ENCODE measurements at places on chromosomes 11 and 22. TPM values are rescaled to one million over a fixed set of nuclear protein-coding genes. Genes with fewer than 3 reads are reported as not detected.

CDC42BPG gene
- total RNA-seq, result 0.05 TPM

ANKK1 gene
- total RNA-seq, result not detected

CARD18 gene
- total RNA-seq, result not detected

WNT11 gene
- total RNA-seq, result 1.2 TPM

All from activated CD4-positive, alpha-beta T cell treated with anti-CD3 and anti-CD28 coated beads, Interleukin-2, amount 10 ng/mL, durations not matched to agents 24 days and 14 days (primary cell).